ENCODE measurements at places on chromosomes 2 and 18. TPM values are rescaled to one million over a fixed set of nuclear protein-coding genes. Genes with fewer than 3 reads are reported as not detected.

DNA sequence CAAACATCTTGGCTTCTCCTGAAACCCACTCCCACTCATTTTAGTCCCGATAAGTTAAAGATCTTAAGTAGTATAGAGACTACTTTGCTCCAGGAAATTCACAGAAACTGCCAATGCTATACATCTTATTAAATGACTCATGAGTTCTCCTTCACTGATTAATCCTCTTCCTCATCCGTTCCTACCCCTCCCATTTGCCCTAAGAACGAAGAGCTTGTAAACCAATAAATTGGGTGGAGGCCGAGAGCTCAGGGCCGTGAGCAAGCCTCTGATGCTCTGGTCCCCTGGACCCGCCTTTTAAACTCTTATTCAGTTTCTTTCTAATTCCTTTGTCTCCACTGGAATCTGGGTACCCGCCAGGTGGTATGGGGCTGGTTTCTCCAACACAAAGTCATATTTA, 68.6 kb downstream of the METTL8 start:
- H3K27me3 ChIP-seq, result no peaks in the 10 kb centered on the region
- H3K4me3 ChIP-seq, result no peak overlapping the region
- H3K36me3 ChIP-seq, result no peaks in the 10 kb centered on the region
- no peak overlapping the region for H3K27ac ChIP-seq
- no peaks in the 10 kb centered on the region for H3K4me1 ChIP-seq

DNA sequence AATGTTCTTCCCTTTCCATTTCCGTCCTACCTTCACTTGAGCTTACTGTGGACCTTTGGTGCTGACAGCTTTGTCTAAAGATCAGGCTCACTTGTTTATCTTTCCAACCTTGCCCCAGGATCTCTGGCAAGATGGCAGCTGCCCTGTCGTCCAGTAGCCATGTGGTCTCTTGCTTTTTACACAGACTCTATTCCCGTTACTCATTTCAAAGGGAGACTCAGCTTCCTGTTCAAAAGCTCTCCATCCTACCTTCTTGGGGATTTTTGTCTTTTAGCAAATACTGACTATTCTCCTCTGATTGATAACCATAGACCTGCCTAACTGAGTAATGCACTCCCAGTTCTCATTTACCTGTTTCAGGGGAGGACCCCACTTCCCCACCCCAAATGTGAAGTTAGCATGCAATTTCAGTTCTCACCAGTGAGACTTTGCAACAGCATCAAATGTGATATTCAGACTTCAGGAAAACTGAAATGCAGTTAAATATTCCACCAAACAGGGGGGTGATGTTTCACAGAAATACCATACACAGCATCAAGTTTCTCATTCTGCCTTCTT, 184.4 kb downstream of the MYO3B start:
- H3K27me3 ChIP-seq, result no peaks in the 10 kb centered on the region
- H3K4me3 ChIP-seq, result no peak overlapping the region
- H3K27ac ChIP-seq, result no peak overlapping the region
- H3K36me3 ChIP-seq, result no peaks in the 10 kb centered on the region

DNA sequence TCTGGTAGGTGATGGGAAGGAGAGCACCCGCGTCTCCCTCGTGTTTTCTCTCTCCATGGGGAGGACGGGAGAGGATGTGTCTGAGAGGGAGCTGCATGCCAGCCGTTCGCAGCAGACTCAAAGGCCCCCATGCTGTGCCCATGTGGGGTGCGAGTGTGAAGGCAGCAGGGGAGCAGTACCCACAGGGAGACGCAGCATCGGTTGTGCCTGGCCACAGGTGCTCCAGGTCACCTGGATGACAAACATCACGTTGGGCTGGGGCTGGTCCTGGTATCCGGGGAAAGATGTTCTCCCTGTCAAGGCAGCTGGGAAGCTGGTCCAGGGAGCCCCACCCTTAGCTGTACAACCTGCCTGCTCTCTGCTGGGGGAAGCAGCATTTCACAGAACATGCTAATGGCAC, 119.5 kb upstream of the SALL3 start:
- no peaks in the 10 kb centered on the region for H3K27me3 ChIP-seq
- no peak overlapping the region for H3K27ac ChIP-seq
- no peak overlapping the region for H3K4me3 ChIP-seq
- H3K36me3 ChIP-seq, result no peaks in the 10 kb centered on the region
- H3K4me1 ChIP-seq, result no peaks in the 10 kb centered on the region

GRCh38 chr2:172350839-172351479, 76.4 kb upstream of the ITGA6 start:
- no peaks in the 10 kb centered on the region for H3K36me3 ChIP-seq
- H3K27me3 ChIP-seq, result no peaks in the 10 kb centered on the region
- H3K4me3 ChIP-seq, result no peak overlapping the region
- H3K27ac ChIP-seq, result no peak overlapping the region
- no peak for DNase-seq

- no peak overlapping the region for H3K4me3 ChIP-seq
- H3K27ac ChIP-seq, result no peak overlapping the region
- no peak for DNase-seq
These were observed 36.7 kb downstream of the HDAC4 start for GRCh38 chr2:239363946-239364637.

CIB4 gene
- not detected for total RNA-seq

GRCh38 chr2:167729911-167730310, 517.5 kb downstream of the STK39 start:
- no peaks in the 10 kb centered on the region for H3K4me1 ChIP-seq
- H3K36me3 ChIP-seq, result no peaks in the 10 kb centered on the region
- no peak for DNase-seq
- H3K4me3 ChIP-seq, result no peak overlapping the region

DNA sequence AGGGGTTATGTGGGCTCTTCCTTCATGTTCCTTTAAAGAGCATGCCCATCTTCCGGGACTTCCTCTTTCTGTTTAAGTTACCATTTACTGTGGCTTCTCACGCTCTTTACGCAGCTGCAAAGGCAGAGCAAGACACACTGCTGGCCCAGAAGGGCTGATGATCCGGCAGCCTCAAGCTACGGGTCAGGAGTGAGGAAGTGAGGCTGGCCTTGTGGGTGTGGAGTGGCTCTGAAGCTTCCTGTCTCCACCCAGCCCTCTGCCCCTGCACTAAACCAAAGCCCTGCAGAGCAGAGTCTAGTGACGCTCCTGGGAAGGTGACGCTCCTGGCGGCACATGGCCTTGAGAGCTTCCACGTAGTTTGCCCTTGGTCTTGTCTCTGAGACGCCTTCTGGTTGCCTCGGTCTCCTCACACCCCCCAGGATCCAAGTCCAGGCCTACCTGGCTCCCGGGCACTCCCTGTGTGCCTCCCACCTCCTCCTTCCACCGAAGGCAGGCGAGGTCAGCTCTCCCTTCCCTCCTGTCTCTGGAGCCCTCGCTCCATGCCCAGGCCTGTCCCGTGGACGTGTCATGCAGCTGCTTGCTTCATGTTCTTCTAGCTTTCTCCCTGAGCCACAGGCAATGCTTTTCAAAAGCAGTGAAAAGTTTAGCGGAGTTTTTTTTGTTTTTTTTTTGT, 50.3 kb downstream of the ARL4C start:
- H3K4me1 ChIP-seq, result peaks cover 93% of the 10 kb centered on the region
- H3K27ac ChIP-seq, result peak overlapping the region; percentile 96
- H3K4me3 ChIP-seq, result peak overlapping the region; percentile 29
- H3K27me3 ChIP-seq, result no peaks in the 10 kb centered on the region
- peak; percentile 86 for DNase-seq

MC5R gene
- not detected for total RNA-seq

DNA sequence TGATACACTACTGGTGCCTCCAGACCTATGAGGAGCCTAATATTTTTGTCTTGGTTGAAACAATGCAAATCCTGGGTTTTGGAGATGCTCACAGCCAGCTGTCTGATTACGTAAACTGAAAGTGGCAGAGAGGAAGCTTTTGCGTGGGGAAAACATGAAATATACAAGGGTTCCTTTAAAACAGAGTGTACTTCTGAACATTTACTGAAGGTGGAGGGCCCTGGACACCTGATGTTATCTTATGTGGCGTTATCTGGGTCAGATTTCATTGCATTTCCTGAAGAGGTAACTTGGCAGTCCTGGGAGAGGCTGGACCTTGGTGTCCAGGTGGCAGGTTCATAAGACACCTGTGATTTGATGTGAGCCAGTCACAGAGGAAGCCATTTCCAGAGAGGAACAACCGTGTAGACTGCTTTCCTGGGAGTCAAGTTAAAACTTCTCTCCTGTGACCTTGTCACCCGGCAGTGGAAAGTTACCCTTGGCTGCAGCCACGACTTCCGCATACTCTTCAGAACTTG, 105.0 kb downstream of the NEDD4L start:
- no peak overlapping the region for H3K4me3 ChIP-seq
- H3K27ac ChIP-seq, result no peak overlapping the region
- no peaks in the 10 kb centered on the region for H3K36me3 ChIP-seq
- no peaks in the 10 kb centered on the region for H3K27me3 ChIP-seq
- no peak for DNase-seq

RPRM gene
- total RNA-seq, result not detected

GRCh38 chr2:174023591-174024523, 58.7 kb upstream of the SP3 start:
- no peak overlapping the region for H3K27ac ChIP-seq
- H3K27me3 ChIP-seq, result no peaks in the 10 kb centered on the region
- H3K4me1 ChIP-seq, result no peaks in the 10 kb centered on the region

GRCh38 chr2:128753321-128753720, 434.7 kb upstream of the HS6ST1 start:
- H3K27ac ChIP-seq, result no peak overlapping the region
- H3K36me3 ChIP-seq, result no peaks in the 10 kb centered on the region
- H3K4me3 ChIP-seq, result no peak overlapping the region

- no peaks in the 10 kb centered on the region for H3K27me3 ChIP-seq
- H3K27ac ChIP-seq, result no peak overlapping the region
- DNase-seq, result no peak
- no peaks in the 10 kb centered on the region for H3K36me3 ChIP-seq
- H3K4me1 ChIP-seq, result no peaks in the 10 kb centered on the region
These were observed 4.9 kb downstream of the TUBB6 start for GRCh38 chr18:12312976-12313375.

POTEJ gene
- total RNA-seq, result not detected

- no peak overlapping the region for H3K4me3 ChIP-seq
- no peak for DNase-seq
- no peaks in the 10 kb centered on the region for H3K36me3 ChIP-seq
- H3K27ac ChIP-seq, result no peak overlapping the region
- H3K4me1 ChIP-seq, result no peaks in the 10 kb centered on the region
These were observed 22.4 kb upstream of the CCBE1 start for GRCh38 chr18:59719544-59720181.

- no peak for DNase-seq
- H3K27ac ChIP-seq, result no peak within 1 kb of the TSS
- H3K4me1 ChIP-seq, result no peaks in the 10 kb centered on the region
- no peak within 1 kb of the TSS for H3K4me3 ChIP-seq
These were observed at the start of gene RND3 for GRCh38 chr2:150487537-150488429. Gene RND3, minus strand, starts transcription at chr2:150487667. Its CDS starts 250 bp downstream, at chr2:150487417.

PLCL1 gene
- 28.5 TPM for total RNA-seq

DNA sequence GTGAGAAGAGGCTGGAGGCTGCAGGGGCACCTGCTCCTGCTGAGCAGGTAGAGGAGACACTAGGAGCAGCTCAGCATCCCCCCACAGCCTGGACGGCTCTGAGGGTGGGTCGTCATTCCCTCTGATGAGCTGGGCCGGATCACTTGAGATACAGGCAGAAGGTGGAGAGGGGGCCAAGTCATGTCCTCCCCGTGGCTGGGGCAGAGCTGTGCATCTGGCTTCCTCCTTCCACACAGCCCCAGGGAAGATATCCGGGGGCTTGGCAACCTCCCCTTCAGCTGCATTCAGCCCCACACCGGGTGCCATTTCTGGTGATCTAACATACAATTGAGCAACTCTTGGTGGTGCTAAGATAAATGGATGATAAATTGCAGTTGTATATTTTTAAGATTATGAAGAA, 236.9 kb downstream of the LDLRAD4 start:
- H3K36me3 ChIP-seq, result no peaks in the 10 kb centered on the region
- H3K27ac ChIP-seq, result no peak overlapping the region
- H3K4me1 ChIP-seq, result peaks cover 12% of the 10 kb centered on the region
- H3K4me3 ChIP-seq, result no peak overlapping the region
- H3K27me3 ChIP-seq, result no peaks in the 10 kb centered on the region

DNA sequence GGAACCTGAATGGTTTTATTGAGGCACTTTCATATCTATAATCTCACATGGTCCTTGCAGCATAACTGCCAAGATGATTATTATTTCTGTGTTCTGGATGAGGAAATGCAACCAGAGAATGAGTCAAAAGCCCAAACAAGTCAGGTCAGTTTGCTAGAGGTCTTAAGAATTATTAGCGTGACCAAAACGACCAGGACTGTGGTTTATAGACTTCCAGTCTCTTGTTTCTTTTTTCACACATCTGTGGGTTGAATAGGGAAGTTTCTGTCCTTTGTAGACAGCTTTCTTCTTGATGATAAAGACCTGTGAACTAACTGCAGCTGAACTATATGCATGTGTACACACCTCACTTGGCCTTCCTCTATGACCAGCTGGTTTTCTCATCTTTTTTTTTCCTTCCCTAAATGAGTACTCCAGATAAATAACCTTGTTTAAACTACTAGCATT, 13.9 kb downstream of the ADAM23 start:
- DNase-seq, result no peak
- H3K36me3 ChIP-seq, result no peaks in the 10 kb centered on the region
- no peak overlapping the region for H3K27ac ChIP-seq
- no peak overlapping the region for H3K4me3 ChIP-seq

GRCh38 chr2:8583400-8584173, 98.3 kb upstream of the ID2 start:
- H3K4me1 ChIP-seq, result no peaks in the 10 kb centered on the region
- no peak overlapping the region for H3K27ac ChIP-seq
- no peaks in the 10 kb centered on the region for H3K27me3 ChIP-seq
- DNase-seq, result peak; percentile 73
- no peak overlapping the region for H3K4me3 ChIP-seq
- no peaks in the 10 kb centered on the region for H3K36me3 ChIP-seq

DNA sequence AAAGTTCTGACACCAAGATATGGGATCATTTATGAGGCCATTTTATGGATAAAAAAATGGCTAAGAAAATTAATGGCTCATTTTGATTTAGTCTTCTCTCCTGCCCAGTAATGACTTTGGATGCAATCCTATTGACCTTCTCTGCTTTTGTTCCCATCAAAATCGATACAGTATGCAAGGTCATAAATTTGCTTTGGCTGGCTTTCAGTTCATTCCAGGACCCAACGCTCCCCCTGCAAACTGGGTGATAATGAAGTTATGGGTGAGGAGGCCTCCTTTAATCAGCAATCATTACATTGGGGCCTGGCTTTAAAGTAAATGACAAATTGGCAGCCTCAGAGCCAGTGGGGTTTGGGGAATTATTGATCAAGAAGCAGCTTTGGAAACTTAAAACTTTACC, 351.8 kb upstream of the GYPC start:
- DNase-seq, result no peak
- H3K27ac ChIP-seq, result no peak overlapping the region
- no peaks in the 10 kb centered on the region for H3K27me3 ChIP-seq
- H3K4me1 ChIP-seq, result no peaks in the 10 kb centered on the region

SIX3 gene
- total RNA-seq, result not detected

DNA sequence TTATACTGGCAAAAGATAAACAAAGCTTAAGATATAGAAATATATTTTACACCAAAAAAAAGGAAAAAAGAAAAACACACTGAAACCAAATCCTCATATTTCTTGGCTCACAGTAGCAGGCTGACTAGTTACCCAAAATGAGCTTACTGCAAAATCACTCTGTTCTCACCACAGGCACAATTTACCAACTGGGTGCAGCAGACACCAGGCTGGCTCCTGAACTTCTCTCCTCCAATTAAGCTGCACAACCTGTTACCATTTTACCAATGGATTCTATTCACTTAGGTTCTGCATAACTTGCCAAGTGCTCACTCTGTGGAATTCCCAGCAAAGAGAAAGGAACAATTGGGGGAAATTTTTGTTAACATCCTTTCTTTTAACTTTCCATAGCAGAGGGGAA, 679.3 kb downstream of the ZEB2 start:
- no peaks in the 10 kb centered on the region for H3K4me1 ChIP-seq
- no peak overlapping the region for H3K4me3 ChIP-seq
- no peaks in the 10 kb centered on the region for H3K27me3 ChIP-seq

All from naive thymus-derived CD4-positive, alpha-beta T cell (primary cell).